ENCODE measurements at places on chromosomes 2 and 18.

DNA sequence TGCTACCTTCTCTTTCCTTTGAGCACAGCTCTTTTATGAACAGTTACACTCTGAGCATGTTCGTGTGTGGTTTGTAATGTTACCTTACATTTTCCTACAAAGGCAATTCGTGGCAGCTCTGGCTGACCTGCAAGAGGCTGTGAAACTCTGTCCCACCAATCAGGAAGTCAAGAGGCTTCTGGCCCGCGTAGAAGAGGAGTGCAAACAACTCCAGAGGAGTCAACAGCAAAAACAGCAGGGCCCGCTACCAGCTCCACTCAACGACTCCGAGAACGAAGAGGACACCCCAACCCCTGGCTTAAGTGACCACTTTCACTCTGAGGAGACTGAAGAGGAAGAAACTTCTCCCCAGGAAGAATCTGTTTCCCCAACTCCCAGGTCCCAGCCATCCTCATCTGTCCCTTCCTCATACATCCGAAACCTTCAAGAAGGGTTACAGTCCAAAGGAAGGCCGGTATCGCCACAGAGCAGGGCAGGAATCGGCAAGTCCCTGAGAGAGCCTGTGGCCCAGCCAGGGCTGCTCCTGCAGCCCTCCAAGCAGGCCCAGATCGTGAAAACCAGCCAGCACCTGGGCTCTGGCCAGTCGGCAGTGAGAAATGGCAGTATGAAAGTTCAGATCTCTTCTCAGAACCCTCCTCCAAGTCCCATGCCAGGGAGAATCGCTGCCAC, 56.9 kb downstream of the WDSUB1 start:
- no peak overlapping the region for H3K4me3 ChIP-seq
- no peaks in the 10 kb centered on the region for H3K27me3 ChIP-seq
- H3K4me1 ChIP-seq: peaks cover 23% of the 10 kb centered on the region
- no peaks in the 10 kb centered on the region for H3K36me3 ChIP-seq
- H3K27ac ChIP-seq: no peak overlapping the region

DNA sequence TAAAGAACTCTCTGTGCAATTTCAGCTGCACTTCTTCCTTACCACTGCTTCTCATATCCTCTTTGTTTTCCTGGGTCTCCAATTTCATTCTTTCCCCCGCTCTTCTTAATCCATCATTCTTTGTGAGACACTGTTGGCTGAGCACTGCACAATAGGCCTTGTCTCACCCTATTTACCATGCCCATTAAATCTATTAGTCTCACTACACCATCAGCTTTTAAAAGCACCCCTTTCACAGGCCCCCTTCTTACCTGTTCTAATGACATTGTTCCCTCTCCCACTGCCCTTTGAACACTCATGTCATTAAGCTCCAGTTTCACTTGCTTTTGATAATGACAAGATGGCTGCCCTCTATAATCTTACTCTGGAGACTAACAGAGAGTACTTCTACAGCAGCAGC, 404.1 kb upstream of the ACVR2A start:
- H3K4me3 ChIP-seq: no peak overlapping the region
- H3K36me3 ChIP-seq: peaks cover 2% of the 10 kb centered on the region
- peaks cover 4% of the 10 kb centered on the region for H3K27me3 ChIP-seq
- no peak overlapping the region for H3K27ac ChIP-seq
- no peak for DNase-seq

- H3K4me1 ChIP-seq: no peaks in the 10 kb centered on the region
- no peaks in the 10 kb centered on the region for H3K27me3 ChIP-seq
- H3K36me3 ChIP-seq: peaks cover 7% of the 10 kb centered on the region
- H3K27ac ChIP-seq: no peak overlapping the region
Observed at GRCh38 chr2:37283207-37283606, 41.4 kb downstream of the PRKD3 start.

- peaks cover 22% of the 10 kb centered on the region for H3K4me1 ChIP-seq
- H3K27ac ChIP-seq: no peak overlapping the region
- H3K36me3 ChIP-seq: peaks cover 6% of the 10 kb centered on the region
- H3K27me3 ChIP-seq: no peaks in the 10 kb centered on the region
- no peak overlapping the region for H3K4me3 ChIP-seq
Observed at GRCh38 chr2:199979832-199980628, 24.6 kb downstream of the MAIP1 start.

DNA sequence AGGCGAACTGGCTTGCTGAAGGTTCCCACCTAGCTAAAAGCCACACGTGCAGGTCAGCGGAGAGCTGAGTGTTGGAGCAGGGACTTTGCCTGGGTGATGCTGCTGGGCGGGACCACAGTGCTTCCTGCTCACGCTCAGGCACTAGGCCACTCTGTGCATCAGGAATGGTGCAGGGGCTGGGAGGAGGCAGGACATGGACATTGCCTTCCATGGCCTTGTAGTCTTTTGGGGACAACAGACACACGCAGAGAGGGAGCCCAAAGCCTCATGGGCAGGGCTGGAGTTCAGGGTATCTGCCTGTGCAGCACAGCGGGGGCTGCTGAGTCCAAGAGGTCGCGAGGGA, 207.2 kb downstream of the ZBTB7C start:
- H3K27me3 ChIP-seq: peaks cover 48% of the 10 kb centered on the region
- H3K4me1 ChIP-seq: no peaks in the 10 kb centered on the region
- no peak overlapping the region for H3K4me3 ChIP-seq

DNA sequence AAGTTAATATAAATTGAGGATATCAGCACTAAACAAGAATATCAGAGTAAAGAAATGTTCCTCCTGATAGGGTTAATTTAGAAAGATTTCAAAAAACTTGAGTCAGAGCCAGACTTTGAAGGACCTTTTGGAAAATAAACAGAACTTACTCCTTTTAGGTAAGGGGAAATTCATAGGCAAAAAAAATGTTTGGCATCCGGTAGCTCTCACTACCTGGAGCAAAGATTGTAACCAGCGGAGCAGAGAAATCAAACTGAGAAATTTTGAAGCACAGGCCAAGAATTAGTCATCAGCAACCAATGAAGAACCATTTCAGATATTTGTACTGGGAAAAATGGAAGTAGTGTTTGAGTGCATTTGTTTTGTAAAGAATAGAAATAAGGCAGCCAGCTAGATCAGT, 113.0 kb downstream of the ICA1L start:
- peaks cover 34% of the 10 kb centered on the region for H3K4me1 ChIP-seq
- H3K27ac ChIP-seq: no peak overlapping the region
- no peak for DNase-seq

- H3K4me3 ChIP-seq: no peak overlapping the region
- H3K4me1 ChIP-seq: no peaks in the 10 kb centered on the region
- DNase-seq: no peak
- H3K36me3 ChIP-seq: no peaks in the 10 kb centered on the region
- H3K27ac ChIP-seq: no peak overlapping the region
Observed at GRCh38 chr18:61333746-61334490, 688 bp downstream of the CDH20 start.

- H3K27ac ChIP-seq: no peak overlapping the region
- H3K36me3 ChIP-seq: peaks cover 5% of the 10 kb centered on the region
- no peak for DNase-seq
- H3K27me3 ChIP-seq: no peaks in the 10 kb centered on the region
- H3K4me1 ChIP-seq: peaks cover 5% of the 10 kb centered on the region
Observed at GRCh38 chr2:201768918-201769317, 11.8 kb downstream of the ALS2 start.

DNA sequence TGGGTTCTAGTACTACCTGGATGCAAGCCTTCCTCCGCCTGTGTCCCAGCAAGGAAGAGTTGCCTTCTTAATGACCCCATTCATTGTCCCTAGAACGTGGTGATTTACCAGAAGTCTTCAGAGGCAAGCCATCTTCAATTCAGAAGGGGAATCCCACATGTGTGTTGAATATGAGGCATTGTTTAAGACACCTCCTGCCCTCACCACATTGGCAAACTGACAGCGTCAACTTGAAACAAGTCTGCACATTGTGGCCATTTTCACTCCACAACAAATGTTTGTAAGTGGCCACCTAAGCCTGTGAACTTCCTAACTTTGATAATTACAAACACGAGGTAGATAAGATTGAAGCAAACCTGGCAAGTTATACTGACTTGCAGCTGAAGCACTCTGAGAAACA, 83.7 kb downstream of the TCF7L1 start:
- no peaks in the 10 kb centered on the region for H3K4me1 ChIP-seq
- H3K27ac ChIP-seq: no peak overlapping the region
- no peak overlapping the region for H3K4me3 ChIP-seq
- H3K36me3 ChIP-seq: no peaks in the 10 kb centered on the region
- H3K27me3 ChIP-seq: peaks cover 38% of the 10 kb centered on the region

GRCh38 chr18:45415614-45416013, 199.7 kb upstream of the SLC14A2 start:
- DNase-seq: no peak
- no peak overlapping the region for H3K27ac ChIP-seq
- H3K36me3 ChIP-seq: no peaks in the 10 kb centered on the region

- H3K4me1 ChIP-seq: peaks cover 6% of the 10 kb centered on the region
- no peaks in the 10 kb centered on the region for H3K36me3 ChIP-seq
- no peak overlapping the region for H3K4me3 ChIP-seq
- peaks cover 49% of the 10 kb centered on the region for H3K27me3 ChIP-seq
- H3K27ac ChIP-seq: no peak overlapping the region
Observed at GRCh38 chr18:79788734-79789085, 9.0 kb upstream of the KCNG2 start.

DNA sequence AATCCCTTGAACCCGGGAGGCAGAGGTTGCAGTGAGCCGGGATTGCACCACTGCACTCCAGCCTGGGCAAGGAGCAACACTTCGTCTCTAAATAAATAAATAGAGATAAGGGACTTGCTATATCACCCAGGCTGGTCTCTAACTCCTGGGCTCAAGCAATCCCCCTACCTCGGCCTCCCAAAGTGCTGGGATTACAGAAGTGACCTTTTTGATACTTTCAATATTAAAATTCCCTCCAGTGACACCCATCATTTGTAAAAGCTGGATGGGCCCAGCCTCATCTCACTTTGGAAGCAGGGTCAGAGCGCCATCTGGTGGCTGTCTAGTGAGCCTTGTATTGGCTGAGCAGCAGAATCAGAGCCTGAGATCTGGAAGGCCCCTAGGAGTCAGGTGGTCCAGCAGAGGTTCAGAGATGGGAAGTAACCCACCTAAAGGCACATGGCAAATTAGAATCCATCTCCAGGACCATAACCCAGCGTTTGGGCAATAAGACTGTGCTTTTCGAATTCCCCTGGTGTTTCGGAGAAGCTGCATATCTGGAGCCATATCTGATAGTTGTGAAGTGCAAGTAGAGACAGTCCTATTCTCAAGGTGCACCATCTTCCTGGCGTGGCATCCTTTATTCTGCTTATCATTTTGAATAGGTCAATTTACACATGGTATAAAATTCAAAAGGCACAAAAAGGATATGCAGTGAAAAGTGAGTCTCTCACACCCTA, 18.3 kb upstream of the SLC35F6 start:
- no peaks in the 10 kb centered on the region for H3K27me3 ChIP-seq
- H3K27ac ChIP-seq: no peak overlapping the region
- peak; percentile 86 for DNase-seq
- no peaks in the 10 kb centered on the region for H3K36me3 ChIP-seq

DNA sequence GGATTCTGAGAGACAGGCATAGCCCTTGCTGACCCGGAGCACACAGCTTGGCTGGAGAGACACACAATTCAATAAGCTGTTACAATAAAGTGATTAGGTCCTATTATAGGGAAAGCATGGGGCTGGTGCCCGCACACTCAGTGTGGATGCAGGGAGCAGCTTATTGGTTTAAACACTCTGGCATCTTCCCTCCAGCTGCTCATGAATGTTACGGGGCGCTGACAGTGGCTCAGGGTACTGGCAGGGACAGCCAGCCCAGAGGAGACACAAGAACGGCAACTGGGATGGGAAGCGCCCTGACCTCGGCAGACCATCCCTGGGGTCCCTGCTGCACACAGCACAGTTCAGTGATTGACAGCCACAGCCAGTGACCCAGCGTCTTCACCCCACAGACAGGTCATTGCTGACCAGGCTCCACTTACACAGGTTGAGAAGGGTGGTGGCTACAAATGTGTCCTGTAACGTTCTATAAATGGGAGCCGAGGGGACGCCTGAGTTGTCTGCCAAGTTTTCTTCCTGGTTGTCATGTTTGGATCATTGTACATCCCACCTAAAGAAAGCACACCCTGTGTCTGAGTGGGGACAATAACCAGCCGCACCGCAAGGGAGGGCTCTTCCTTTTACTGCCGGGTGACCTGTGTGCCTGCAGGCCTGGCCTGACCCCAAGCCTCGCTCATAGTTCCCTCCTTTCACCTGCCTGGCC, 60.3 kb downstream of the SH3BP4 start:
- no peaks in the 10 kb centered on the region for H3K27me3 ChIP-seq
- H3K27ac ChIP-seq: no peak overlapping the region
- H3K36me3 ChIP-seq: no peaks in the 10 kb centered on the region
- no peaks in the 10 kb centered on the region for H3K4me1 ChIP-seq
- DNase-seq: no peak
- H3K4me3 ChIP-seq: no peak overlapping the region

GRCh38 chr2:201673546-201673945, 24.9 kb downstream of the MPP4 start:
- H3K27me3 ChIP-seq: peaks cover 13% of the 10 kb centered on the region
- no peaks in the 10 kb centered on the region for H3K36me3 ChIP-seq
- H3K27ac ChIP-seq: no peak overlapping the region
- peaks cover 4% of the 10 kb centered on the region for H3K4me1 ChIP-seq
- DNase-seq: no peak
- no peak overlapping the region for H3K4me3 ChIP-seq

DNA sequence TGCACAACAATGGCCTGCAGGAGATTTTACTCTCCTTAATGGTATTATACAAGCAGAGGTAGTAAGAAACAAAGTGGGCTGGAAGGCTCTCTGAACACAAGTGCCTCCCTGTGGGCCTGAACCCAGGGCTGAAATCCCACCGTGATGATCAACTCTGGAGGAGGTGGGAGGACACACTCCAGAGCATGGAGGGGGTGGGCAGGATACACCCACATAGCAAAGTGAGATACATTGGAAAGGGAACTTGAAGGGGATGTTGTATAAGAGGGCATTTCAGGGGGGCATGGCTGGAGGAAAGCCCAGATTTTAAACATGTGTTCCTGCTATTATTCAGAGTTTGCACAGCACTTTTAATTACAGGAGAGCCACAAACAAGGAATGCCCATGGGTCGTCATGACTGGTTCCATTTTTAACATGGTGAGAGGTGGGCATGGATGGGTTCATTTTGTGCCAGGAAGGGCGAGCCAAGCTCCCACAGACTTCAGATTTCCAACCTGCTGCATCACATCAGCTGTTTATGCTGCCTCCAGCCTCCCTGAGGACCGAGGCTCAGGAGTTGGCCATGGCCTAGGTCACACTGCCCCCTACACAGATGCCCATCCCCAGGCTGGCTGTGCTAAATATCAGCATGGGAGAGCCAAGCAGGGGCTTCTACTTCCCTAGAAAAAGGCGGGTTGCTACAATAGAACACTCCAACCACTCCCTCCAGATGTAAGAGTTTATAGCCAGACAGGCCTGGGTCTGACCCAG, 416.2 kb upstream of the ID2 start:
- no peak overlapping the region for H3K27ac ChIP-seq
- no peak overlapping the region for H3K4me3 ChIP-seq
- H3K36me3 ChIP-seq: peaks cover 2% of the 10 kb centered on the region
- H3K4me1 ChIP-seq: no peaks in the 10 kb centered on the region
- H3K27me3 ChIP-seq: peaks cover 3% of the 10 kb centered on the region

- H3K36me3 ChIP-seq: peaks cover 16% of the 10 kb centered on the region
- H3K4me1 ChIP-seq: peaks cover 86% of the 10 kb centered on the region
Observed at GRCh38 chr2:200379481-200380090, 73.1 kb downstream of the SPATS2L start.
